Small intestine (tissue), 16 donors: ENCODE measurements at places on chromosomes 5 and 9. TPM values are rescaled to one million over a fixed set of nuclear protein-coding genes. Genes with fewer than 3 reads are reported as not detected.

- no peak for DNase-seq
- peak overlapping the region; percentile 47 for H3K27ac ChIP-seq
- peaks cover 7% of the 10 kb centered on the region for H3K4me1 ChIP-seq
- no peaks in the 10 kb centered on the region for H3K27me3 ChIP-seq
- no peaks in the 10 kb centered on the region for H3K36me3 ChIP-seq
- no peak overlapping the region for H3K4me3 ChIP-seq
These were observed 33.9 kb downstream of the OLFML2A start for GRCh38 chr9:124810663-124811355.

DNA sequence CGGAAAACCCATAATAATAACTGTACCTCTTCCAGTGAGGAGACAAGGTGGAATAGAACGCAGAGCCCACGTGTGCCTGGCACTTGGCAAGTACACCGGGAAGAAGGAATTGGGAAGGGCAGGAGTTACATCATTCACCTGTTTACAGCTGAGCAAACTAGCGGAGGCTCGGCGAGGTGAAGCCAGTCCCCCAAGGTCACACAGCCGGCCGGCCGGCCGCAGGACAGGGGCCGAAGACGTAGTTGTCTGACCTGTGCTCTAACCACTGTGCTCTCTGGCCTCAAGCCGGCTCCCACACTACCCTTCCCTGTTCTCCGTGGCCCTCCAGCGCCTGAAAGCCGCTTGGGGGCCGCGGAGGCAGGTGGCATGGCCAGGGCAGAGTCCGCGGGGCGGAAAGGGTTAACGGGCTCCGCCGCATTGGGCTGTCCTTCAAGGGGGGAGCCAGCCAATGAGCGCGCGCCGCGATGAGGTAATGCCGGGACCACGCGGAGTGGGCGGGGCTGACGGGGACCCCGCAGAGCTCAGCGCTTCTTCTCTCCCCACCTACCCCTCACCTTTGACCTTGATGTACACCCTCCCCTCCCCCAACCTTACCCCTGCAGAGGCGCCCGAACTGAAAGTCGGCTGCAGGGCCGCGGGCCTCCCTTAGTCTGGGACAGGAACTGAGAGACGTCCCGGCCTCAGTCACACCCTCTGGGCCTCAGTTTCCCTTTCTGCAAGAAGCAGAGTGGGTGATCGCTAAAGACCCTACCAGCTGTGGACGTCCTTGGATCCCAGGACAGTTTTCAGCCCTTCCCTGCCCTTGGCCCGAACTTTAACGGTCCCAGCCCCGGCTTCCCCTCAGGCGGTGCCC is 125.1 kb downstream of the C9orf50 start:
- no peaks in the 10 kb centered on the region for H3K27me3 ChIP-seq
- H3K4me1 ChIP-seq = no peaks in the 10 kb centered on the region
- H3K27ac ChIP-seq = peak overlapping the region; percentile 98
- peak overlapping the region; percentile 60 for H3K4me3 ChIP-seq
- DNase-seq = peak; percentile 90
- H3K36me3 ChIP-seq = no peaks in the 10 kb centered on the region

GRCh38 chr5:50855001-50855400 is 188.6 kb downstream of the PARP8 start:
- H3K36me3 ChIP-seq = no peaks in the 10 kb centered on the region
- H3K27ac ChIP-seq = no peak overlapping the region
- no peaks in the 10 kb centered on the region for H3K4me1 ChIP-seq
- no peak overlapping the region for H3K4me3 ChIP-seq
- H3K27me3 ChIP-seq = no peaks in the 10 kb centered on the region

The PAX5 gene
- polyA plus RNA-seq = under 0.01 TPM

The LRRC19 gene
- 15.1 TPM for polyA plus RNA-seq

The IL6ST gene
- 6.5 TPM for polyA plus RNA-seq
